Left cardiac atrium (tissue), 4 donors: ENCODE measurements at places on chromosomes 2 and 18. TPM values are rescaled to one million over a fixed set of nuclear protein-coding genes. Genes with fewer than 3 reads are reported as not detected.

DNA sequence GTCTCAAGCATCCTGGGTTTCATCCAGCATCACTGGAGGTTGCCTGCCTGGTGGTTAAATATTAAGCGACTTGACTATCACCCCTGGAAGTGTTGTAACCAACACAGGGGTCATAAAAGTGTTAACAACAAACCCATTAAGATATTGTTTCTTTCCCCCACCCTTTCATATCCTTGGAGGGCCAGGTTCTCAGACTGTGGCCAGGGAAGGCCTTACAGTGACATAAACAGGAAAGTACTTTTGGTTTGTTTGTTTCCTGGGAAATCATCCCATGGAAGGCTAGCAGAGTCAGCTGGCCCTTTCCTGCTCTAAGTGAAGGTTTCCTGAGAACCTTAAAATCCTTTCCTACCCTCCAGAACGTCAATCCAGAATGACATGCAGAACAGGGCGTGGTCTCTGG, 160.9 kb downstream of the CLIP4 start:
- DNase-seq, result no peak

DNA sequence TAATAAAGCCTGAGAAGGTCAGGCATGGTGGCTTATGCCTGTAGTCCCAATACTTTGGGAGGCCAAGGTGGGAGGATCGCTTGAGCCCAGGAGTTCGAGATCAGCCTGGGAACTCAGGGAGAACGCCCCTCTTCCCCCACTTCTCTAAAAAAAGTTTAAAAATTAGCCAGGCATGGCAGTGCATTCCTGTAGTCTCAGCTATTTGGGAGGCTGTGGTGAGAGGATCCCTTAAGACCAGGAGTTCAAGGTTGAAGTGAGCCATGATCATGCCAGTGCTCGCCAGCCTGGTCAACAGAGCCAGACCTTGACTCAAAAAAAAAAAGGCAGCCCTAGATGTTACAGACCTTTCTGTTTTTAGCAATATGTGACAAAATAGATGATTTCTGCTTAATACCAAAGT, 83.4 kb downstream of the AP1S3 start:
- no peak for DNase-seq

Gene TMEM200C
- 0.71 TPM for total RNA-seq

Gene IL36G
- total RNA-seq, result not detected

GRCh38 chr2:134433979-134434378, 180.1 kb downstream of the MGAT5 start:
- no peak for DNase-seq

Gene SKOR2
- total RNA-seq, result not detected

Gene FAP
- 1.4 TPM for total RNA-seq

Gene METTL5
- total RNA-seq, result 51.5 TPM

GRCh38 chr2:235005603-235006259, 53.9 kb downstream of the SH3BP4 start:
- DNase-seq, result peak; percentile 68

DNA sequence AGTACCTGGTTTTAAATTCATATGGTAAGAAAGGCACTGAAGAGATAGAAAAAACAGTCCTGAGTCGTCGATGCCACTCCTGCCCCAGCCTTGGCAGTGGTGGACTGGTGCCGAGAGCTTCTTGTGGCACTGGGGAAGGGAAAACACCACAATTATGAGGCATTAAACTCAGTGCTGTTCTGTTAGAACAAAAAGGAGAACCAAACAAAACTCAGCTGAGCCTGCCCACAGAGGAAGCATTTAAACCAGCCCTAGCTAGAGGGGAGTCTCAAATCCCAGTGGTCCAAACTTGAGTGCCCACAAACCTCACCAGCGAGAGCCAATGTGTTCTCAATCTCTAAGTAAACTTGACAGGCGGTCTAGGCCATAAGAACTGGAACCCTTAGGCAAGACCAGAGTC, 1254.5 kb upstream of the FAM98A start:
- DNase-seq, result no peak

Gene CXCR4
- 7.7 TPM for total RNA-seq

DNA sequence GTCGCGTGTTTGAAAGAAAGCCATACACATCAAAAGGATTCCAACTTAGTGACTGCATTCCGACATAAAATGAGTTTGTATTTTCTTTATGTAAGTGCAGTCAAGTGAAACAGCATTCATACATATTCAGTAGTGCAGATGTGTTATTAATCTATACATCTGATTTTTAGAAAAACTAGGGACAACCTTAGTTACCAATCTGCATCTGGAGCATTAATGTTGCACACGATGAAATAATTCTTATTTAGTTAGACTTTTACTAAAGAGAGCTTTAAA, 1.9 kb downstream of the GORASP2 start:
- no peak for DNase-seq

DNA sequence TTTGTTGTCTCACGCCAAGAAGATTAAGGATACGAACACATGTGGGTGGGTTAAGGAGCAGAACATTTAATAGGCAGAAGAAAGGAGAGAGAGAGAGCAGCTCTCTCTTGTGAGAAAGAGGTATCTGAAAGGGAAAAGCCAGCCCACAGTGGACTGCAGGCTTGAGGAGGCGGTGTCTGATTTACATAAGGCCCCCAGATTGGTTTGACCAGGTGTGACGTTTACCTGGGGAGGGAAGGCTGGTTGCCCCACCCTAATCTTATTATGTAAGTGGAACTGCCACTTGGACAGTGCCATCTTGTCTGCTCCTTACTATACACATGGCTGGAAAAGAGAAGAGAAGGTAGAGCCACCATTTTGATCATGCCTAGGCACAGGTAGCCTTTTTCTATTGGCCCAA, 189.2 kb downstream of the NCK2 start:
- DNase-seq, result no peak
